ENCODE measurements at places on chromosomes 5 and 9. TPM values are rescaled to one million over a fixed set of nuclear protein-coding genes. Genes with fewer than 3 reads are reported as not detected.
A peak's percentile ranks its signal among the peaks of the same experiment; 100 is the strongest.

GRCh38 chr5:19564036-19564435 lies 424.0 kb downstream of the CDH18 start:
- no peak for DNase-seq

DNA sequence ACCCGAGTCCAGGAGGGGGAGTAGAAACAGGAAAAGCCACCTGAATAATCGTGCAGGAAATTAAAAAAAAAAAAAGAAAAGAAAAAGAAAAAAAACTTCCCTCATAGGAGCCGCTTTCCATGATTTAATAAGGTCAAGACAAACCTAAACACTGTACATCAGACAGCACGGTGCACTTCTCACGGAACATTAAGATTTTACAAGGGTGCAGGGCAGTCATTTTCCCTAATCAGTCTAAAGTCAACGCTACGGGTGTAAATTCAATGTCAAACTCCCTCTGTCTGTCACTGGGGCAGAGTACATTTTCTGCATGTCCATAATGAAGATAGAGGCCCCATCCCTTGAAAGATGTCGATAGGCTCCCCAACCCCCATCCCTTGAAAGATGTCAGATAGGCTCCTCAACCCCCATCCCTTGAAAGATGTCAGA lies 139.7 kb downstream of the TSSK1B start:
- DNase-seq: no peak

Gene C8G
- total RNA-seq: 0.71 TPM

- no peak for DNase-seq
Measured at GRCh38 chr5:61141801-61142200, 20.5 kb downstream of the SMIM15 start.

Gene MORN5
- not detected for total RNA-seq

- peak; percentile 15 for DNase-seq
Measured at GRCh38 chr5:68911840-68912690, 181.7 kb upstream of the SLC30A5 start.

GRCh38 chr9:132055756-132056155 lies 23.9 kb downstream of the MED27 start:
- no peak for DNase-seq

Gene QRFP
- total RNA-seq: not detected

Gene CDC25C
- 13.4 TPM for total RNA-seq

- peak; percentile 44 for DNase-seq
Measured at GRCh38 chr9:121700165-121700831, 48.9 kb downstream of the DAB2IP start.

Gene LPAR1
- total RNA-seq: not detected

DNA sequence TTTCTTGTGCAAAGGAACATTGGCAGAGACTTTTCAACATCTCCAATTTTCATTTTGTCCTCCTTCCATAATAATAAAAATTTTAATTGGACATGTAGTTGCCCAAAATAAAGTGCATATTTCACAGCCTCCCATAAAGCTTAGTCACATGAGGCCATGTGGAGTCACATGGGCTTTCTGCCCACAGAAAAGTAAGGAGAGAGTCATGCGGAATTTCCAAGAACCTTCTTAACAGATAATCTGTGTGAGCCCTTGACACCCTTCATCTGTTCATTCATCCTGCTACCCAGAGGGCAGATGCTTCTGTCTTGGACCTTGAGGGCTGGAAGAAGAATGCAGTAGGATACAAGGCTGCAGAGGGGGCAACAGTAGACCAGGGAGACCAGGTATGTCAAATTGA lies 60.7 kb downstream of the APTX start:
- DNase-seq: no peak

DNA sequence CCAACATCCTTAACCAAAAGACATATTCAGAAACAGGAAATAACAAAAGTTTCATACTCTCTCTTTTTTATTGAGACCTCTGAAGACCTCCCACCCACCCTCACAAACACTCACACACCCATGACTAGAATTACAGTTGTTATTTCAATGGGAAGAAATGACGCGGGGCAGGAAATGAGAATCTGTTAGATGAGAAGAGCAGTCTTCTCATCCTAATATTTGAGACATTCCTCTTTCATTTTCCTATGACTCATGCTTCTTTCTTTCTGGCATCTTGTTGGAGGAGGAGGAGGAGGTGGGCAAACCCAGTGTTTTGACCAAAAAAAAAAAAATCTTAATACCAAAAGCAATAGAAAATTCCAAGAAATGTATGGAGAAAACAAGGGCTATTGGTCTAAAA lies 179.5 kb upstream of the TARS1 start:
- DNase-seq: no peak

- DNase-seq: no peak
Measured at GRCh38 chr9:2725898-2726649, 8.8 kb downstream of the KCNV2 start.

GRCh38 chr9:93576258-93577077 lies at the start of gene PHF2:
Gene PHF2 (plus strand): TSS chr9:93576584. CDS start chr9:93576774, 190 bp downstream.
- DNase-seq: peak; percentile 9

DNA sequence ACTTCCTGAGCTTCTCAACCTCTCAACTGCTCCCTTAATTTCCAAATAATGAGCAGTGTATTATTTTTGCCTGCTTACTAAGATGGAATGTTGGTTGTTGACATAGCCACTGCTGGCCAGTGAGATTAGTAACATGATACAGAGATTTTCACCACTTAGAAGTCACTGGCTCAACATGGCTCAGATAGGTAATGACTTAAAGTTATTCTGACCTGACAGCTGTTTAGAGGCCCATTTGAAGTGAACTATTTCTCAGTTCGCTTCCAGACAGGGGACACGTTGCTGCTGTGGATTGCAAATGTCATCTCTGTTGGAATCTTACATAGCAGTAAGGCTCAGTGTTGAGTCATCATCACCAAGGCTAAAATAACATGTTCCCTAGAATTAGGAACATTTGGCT lies 490.2 kb downstream of the TLE4 start:
- DNase-seq: no peak

- DNase-seq: no peak
Measured at GRCh38 chr9:76441551-76442322, 17.2 kb upstream of the GCNT1 start.

- no peak for DNase-seq
Measured at GRCh38 chr9:75960551-75960950, 70.1 kb downstream of the PCSK5 start.

- DNase-seq: no peak
Measured at GRCh38 chr9:78304357-78304756, 7.4 kb downstream of the PSAT1 start.

Gene HTR1A
- not detected for total RNA-seq

DNA sequence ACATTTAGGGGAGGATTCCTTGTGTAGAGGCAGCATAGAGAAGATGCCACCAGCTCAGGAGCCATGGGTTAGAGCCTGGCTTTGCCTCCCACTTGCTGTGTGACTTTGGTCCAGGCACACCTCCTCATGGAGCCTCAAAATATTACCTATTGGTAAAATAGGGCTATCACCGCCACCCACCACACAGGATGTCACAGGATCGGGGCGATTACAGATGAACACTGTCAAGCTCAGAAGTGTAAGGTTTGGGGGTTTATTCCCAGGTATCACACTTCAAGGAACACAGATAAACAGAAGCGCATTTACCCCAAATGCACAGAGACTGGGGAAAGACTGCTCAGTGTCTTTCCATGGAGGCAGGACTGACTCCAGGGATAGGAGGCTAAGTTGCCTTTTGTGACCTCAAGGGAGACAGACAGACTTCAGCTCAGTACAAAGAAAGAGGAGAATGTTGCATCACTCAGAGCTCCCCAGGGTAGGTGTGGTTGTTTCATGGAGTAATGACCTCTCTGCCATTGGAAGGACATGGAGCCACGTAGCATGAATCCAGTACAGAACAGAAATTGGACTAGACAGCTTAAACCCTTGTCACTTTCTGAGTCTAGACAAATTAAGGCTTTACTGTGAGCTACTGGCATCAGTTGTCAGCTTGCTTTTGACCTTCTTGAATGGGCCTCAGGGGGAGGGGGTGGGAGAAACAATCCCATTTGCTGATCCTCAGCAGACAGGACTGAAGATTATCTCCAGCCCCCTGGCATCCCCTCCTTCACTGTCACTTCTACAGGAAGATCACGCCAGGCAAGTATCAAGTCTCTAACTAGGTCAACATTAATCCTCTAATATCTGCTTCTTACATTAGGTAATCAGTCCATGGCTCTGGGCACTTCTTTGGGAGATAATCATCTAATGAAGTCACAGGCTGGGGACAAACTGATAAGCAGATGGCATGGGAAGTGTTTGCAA lies 6.5 kb downstream of the TRAF1 start:
- no peak for DNase-seq

Gene IRX4
- total RNA-seq: not detected

Gene ACSL6
- not detected for total RNA-seq

DNA sequence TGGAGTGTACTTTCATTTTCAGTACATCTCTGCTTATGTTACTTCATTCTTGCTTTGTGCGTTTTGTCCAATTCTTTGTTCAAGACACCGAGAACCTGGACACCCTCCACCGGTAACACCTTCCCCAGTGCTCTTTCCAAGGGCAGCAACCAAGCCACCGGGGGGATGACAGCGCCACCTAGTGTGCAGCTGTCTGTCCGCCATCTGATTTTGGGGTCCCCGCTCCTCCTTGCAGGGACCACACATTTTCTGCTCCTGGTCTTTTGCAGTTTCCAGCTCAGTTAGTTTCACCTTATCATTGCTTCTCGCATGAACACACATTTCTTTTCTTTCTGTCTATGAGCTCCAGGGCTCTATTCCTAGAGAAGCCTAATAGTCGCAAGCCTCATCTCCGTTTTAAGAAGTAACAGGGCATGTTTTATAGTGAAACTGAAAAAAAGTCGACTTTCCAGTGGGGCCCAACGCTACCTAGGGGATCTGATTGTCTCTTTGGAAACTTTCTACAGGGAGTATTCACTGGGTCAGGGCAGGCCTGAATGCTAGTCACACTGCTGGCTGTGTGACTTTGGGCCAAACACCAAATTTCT lies 152.1 kb downstream of the FSTL4 start:
- peak; percentile 52 for DNase-seq

GRCh38 chr5:173950829-173951228 lies 38.1 kb upstream of the C5orf47 start:
- DNase-seq: no peak

- no peak for DNase-seq
Measured at GRCh38 chr5:73999297-73999696, 373.3 kb downstream of the ARHGEF28 start.

GRCh38 chr5:106578736-106579135 lies 1092.0 kb downstream of the EFNA5 start:
- DNase-seq: no peak

DNA sequence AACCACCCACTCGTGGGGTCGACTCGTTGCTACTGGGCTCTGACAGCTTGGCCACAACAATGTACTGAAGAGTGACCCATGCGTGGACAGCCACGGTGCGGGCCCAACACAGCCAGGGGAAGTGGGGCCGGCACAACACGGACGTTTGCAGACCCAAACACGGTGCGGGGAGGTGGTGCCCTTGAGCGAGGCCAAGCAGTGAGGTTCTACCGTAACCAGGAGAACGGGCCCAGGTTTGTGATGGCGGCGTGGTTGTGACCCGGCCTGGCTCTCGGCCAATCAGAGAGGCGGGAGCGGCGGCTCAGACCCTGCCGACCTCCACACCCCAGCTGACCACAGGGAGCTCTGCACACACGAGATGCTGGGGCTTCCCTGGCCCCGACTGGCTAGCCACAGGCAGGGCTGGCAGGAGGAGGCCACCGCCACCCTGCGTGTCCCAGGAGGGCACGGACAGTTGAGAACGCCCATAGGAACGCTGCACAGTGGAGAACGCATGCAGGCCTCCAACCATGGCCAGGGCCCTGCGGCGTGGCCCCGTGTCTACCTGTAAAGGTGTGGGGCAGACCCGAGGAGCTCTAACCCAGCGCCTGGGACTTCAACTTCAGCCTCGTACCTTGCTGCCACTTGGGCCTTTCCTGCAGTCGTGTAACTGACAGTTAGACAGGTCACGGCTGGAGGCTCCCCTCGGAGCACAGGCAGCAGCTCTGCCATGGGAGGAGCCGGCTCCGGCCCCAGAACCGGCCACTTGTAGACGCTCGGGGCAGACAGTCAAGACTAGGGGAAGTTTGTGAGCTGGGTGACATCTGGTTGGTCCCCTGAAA lies 13.7 kb downstream of the BRD3 start:
- no peak for DNase-seq

DNA sequence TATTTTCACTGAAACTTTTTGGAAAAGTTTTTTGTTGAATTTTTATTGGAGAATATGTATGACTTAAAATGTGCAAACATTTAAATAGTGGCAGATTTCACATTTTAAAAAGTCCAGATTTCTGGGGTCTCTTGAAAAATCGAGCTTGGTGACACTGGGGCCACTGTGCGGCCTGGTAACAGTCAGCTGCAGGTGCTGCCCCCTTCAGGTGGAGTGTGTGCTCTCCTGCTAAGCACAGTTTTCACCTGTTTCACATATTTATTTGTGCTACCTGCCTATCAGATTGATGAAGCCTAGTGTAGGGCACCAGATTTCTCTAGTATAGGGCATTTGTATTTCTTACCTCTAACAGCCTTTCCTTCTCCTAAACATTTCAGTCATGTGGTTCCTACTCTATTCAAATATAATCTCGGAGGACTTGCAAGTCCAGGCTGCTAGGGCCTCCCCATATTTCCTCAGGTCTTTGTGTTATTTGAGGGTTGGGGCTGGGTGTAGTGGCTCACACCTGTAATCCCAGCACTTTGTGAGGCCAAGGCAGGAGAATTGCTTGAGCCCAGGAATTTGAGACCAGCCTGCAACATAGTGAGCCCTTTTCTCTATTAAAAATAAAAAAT lies 95.8 kb upstream of the KLF9 start:
- DNase-seq: peak; percentile 50

DNA sequence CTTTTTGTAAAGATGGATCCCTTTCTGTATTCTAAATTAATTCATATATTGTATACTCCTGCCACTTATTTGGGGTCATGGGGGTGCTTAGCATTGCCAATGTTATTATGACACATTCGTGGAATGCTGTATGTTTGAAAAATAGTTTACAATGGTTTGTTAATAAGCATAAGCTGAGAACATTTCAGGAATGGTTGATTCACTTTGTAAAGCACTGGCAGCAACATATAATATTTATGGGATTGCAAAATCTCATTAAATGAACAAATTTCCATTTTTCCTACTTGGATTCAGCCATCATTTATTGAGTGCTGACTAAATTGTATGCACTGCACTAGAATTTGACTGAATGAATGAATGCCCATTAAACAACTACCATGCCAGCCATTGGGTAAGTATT lies 215.2 kb upstream of the KLF4 start:
- DNase-seq: no peak

DNA sequence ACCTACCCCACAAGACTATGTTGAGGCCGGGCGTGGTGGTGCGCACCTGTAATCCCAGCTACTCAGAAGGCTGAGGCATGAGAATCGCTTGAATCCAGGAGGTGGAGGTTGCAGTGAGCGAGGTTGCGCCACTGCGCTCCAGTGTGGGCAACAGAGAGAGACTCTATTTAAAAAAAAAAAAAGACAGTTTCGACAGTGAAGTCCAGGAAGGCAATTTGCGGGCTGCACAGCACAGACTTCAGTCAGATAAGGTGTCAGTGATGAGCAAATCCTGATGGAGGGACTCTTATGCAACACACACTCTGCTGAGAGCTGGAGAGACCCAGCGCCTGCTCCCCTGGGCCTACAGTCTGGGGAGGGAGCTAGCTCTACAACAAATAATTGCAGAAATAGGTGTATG lies 14.2 kb downstream of the CCNJL start:
- no peak for DNase-seq

GRCh38 chr5:125232779-125233230 lies 486.4 kb upstream of the ZNF608 start:
- no peak for DNase-seq
